ENCODE measurements at places on chromosomes 3 and 15. TPM values are rescaled to one million over a fixed set of nuclear protein-coding genes. Genes with fewer than 3 reads are reported as not detected.

- no peaks in the 10 kb centered on the region for H3K27me3 ChIP-seq
- H3K36me3 ChIP-seq = no peaks in the 10 kb centered on the region
- peaks cover 91% of the 10 kb centered on the region for H3K4me1 ChIP-seq
- no peak overlapping the region for H3K4me3 ChIP-seq
These were observed 73.5 kb upstream of the XCR1 start for GRCh38 chr3:46100812-46101211.

- H3K4me3 ChIP-seq = no peak overlapping the region
- no peaks in the 10 kb centered on the region for H3K27me3 ChIP-seq
- no peak for DNase-seq
- no peaks in the 10 kb centered on the region for H3K36me3 ChIP-seq
- no peak overlapping the region for H3K27ac ChIP-seq
- H3K4me1 ChIP-seq = no peaks in the 10 kb centered on the region
These were observed 143.0 kb upstream of the GALNT15 start for GRCh38 chr3:16031434-16031833.

DNA sequence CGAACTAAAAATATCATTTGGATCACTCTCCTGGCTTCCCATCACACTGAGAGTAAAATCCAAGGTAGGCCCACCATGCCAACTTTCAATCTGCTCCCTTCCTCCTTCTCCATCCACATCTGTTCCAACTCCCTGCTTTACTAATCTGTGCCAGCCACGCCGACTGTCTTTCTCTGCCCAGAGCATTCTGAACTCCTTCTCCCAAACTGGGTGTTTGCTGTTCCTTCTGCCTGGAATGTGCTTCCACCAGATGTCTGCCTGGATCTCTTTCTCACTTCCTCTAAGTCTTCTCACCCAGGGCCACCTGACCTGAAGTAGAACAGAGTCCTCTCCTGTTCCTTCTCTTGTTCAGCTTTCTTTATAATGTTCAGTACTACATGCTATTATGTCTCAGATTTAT is 5.6 kb upstream of the ARL8B start:
- no peaks in the 10 kb centered on the region for H3K36me3 ChIP-seq
- DNase-seq = no peak
- no peaks in the 10 kb centered on the region for H3K27me3 ChIP-seq
- H3K4me3 ChIP-seq = no peak overlapping the region
- H3K4me1 ChIP-seq = no peaks in the 10 kb centered on the region

Gene CORO2B
- 0.03 TPM for polyA plus RNA-seq

All from CD14-positive monocyte (primary cell).